ENCODE measurements at places on chromosomes 11 and 22.

- no peak for DNase-seq
Observed at GRCh38 chr22:20012741-20013331, 3.8 kb downstream of the ARVCF start.

- DNase-seq = no peak
Observed at GRCh38 chr11:6736495-6737121, 35.2 kb downstream of the OR2AG2 start.

DNA sequence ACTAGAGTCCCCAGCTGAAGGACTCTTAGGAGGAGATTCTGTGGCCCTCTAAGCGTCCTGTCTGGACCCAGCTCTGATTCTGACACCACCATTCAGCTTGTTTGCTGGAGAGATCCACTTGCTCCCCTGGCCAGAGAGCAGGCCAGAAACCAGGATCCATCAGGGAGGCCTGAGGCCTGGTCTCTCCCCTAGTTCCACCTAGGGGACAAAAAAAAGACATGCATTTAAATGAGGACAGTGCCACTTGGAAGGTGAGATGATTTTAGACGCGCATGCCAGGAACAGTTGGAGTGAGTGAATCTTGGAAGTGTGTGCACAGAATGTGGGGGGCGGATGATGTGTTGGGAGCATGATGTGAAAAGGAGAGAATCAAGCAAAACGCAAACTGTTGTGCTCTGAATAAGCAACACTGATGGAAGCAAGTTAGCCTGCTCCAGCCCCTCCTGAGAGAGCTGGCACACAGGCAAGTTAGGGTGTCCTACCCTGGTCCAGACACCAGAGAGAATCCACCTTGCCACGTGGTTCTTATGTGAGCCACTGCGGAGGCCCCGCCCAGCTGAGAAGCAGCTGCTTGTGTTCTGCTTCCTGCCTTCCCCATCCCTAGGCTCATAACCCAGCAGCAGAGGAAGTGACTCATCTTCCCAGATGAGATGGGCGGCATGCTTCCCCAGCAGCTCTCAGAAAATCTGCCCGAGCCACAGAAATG, 8.0 kb upstream of the SLCO2B1 start:
- peak; percentile 66 for DNase-seq

DNA sequence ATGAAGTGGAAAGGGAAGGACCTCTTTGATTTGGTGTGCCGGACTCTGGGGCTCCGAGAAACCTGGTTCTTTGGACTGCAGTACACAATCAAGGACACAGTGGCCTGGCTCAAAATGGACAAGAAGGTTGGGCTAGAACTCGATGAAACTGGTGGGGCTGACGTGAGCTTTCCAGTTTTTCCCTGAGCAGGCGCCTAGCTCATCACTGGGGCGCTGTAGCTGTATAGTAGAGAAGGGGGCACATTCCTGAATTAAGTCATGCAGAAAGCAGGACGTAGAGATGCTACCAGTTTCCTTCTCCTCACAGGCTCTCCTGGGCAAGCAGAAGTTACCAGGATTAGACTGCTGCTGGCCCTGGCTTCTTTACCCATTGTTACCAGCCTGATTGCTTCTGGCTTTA, 33.3 kb downstream of the NF2 start:
- no peak for DNase-seq

- no peak for DNase-seq
Observed at GRCh38 chr11:122861631-122862030, 20.9 kb upstream of the JHY start.
